ENCODE measurements at places on chromosomes 6 and 20.

DNA sequence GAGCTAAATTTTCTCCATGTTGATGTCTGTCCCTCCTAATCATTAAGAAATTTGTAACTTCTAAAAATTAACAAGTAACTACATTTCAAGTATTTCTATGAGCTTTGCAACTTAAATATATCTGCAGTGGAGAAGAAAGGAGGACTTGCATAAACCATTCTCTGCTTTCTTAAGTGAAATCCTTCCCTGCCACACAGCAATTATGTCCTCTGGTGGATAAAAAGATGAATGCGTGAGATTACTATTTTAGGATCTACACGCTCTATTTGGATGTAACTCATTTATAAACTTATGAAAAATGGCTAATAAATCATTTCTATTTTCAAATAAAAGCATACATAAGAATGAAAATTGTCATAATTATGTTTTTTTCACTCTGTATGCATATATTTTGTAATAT, 338.0 kb upstream of the PTCHD4 start:
- no peak for DNase-seq

DNA sequence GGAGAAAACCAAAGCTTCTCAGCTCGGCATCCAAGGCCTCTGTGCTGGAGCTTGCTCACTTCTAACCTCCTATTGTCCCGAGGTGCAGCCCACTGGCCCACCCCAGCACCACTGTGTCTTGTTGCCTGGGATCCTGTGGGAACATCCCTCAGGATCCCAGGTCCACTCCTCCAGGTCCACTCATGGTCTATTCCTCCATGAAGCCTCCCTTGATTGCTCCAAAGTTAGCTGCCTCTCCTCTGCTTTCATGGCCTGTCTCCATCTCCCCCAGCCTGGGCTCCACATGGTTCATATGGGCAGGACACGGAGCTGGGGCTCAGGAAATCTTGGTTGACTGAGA, 13.9 kb downstream of the SLA2 start:
- no peak for DNase-seq

GRCh38 chr20:10728873-10729670, 55.3 kb upstream of the JAG1 start:
- no peak for DNase-seq

DNA sequence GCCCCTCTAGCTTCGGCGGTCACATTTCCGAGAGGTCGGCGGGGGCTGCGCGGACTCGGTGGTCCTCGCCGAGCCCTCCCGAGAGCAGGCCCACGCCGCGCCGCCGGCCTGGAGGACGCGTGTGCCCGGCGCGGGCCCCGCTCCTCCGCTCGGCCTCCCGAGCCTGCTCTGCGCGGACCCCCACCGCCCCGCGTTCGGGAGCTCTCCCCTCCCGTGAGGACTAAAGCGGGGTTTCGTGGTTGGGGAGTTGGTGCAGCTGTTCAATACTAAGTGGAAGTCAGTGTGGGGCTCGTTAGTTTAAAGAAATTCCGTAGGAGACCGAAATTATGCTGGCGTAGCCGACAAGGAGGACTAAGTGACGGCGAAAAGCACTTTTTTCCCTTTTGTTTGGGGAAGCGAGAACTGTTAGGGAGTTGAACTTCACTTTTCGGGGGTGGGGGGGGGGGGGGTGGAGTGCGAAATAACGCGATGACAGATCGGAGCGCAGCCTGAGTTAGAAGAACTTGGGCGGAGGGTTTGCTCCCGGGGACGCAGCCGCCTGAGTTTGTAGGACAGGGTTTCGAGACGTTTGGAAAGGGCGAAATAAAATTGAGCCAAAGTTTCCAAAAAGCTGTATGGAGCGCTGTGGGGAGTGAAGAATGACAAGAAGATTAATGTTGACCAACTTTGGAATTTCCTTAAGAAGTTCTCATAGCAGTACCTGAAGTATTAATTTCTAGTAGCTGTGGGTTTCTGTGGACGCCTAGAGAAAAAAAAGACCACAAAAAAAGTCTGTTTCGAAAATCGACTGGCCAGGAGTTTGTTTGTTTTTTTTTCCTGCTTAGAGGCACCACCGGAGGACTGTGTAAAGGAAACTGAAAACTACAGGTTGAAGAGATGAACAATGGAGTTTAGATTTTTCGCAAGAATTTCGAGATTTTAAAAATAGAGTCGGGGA, 1.4 kb downstream of the QKI start:
- peak; percentile 26 for DNase-seq

GRCh38 chr20:16337707-16338106, 235.5 kb downstream of the KIF16B start:
- DNase-seq, result no peak

DNA sequence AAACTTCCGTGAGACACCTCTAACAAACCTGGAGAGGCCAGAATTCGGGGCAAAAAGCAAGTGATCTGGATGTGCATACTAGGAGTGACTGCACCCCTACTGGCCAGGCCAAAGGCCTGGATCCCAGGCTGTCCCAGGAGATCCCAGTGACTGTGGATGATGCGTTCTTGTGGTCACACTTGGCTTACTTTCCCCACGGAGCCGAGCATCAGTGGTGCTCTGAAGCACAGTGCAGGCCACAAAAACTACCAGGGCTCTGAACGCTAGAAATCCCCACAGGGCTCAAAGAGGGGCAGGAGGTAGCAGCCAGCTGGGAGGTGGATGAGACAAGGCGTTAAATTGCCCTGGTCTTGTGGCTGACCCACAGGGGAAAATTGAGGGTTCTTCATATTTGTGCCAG, 7.1 kb downstream of the TRIM26 start:
- DNase-seq, result peak; percentile 57

GRCh38 chr6:99521633-99522151, 6.5 kb upstream of the USP45 start:
- DNase-seq, result peak; percentile 19

DNA sequence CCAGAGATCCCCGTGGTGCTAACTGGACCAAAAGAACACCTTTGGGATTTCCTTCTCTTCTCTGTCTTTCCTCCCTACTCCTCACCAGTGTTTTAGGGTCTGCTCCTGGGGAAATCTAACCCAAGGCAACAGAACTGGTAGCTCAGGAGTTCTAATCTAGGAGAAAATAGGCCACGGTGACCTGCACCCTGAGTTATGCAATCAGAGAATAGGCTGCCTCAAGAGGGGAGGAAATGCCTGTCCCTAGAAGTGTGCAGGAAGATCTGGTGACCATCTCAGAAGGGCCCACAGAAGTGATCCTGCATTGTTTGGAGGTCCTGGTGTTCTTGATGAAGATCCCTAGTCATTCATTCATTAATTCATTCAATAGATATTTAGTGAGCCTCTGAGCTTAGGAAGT, 3.4 kb downstream of the ETV7 start:
- no peak for DNase-seq

GRCh38 chr6:16319813-16320532, 81.6 kb downstream of the GMPR start:
- DNase-seq, result peak; percentile 83

- DNase-seq, result no peak
These were observed 32.5 kb downstream of the TMEM242 start for GRCh38 chr6:157290797-157291196.

DNA sequence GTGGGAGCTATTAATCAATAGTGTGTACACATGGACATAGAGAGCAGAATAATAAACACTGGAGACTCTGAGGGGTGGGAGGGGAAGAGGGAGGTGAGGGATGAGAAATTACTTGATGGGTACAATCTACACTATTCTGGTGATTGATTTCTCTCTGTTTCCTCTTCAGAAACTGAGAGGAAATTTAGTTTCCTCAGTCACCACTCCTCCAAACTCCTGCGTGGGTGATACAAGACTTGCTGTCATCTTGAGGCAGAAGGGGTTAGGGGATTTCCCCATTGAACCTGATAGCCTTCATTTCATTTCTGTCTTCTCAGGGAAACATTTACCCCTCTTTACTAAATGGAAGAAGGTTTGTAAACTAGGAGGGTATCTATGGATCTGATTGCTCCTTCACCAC, 84.3 kb upstream of the ESR1 start:
- no peak for DNase-seq

GRCh38 chr20:46128310-46129151, 10.4 kb downstream of the CD40 start:
- DNase-seq, result no peak

DNA sequence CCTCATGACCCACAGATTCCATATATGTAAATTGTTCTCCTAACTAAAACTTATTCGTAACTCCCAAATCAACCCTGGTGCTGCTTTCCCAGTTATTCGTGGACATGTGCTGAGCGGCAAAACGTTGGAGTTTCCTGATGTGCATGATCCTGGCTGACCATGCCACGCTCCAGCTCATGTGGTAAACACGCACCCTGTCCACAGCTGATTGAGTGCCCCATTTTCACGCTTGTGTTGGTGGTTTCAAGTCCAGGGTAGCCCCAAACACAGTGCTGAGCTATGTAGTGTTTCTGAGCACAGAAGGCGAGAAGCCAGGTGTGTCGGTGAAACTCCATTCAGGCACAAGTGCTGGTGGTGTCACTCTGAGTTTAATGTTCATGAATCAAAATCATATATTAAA, 19.1 kb upstream of the FOXC1 start:
- DNase-seq, result no peak

DNA sequence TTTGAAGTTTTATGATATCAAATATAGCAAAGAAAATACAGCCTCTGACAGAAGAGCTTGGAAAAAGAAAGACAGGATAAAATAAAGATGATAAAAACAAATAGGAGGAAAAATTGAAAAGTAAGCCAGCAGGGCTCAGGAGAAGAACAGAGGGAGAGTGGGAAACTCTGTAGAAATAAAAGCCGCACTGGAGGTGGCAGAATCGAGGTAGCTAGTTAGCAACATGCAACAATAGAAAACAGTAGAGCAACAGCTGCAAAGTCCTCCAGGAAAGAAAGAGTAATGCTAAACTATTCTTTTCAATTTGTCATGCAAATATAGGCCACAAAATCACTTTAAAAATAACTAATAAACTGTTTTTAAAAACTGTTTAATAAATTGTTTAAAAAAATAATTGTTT, 28.8 kb downstream of the HBS1L start:
- DNase-seq, result no peak

GRCh38 chr6:90000864-90001731, 106.8 kb downstream of the GJA10 start:
- DNase-seq, result no peak

- no peak for DNase-seq
These were observed 90.7 kb downstream of the COL21A1 start for GRCh38 chr6:56156643-56157042.

DNA sequence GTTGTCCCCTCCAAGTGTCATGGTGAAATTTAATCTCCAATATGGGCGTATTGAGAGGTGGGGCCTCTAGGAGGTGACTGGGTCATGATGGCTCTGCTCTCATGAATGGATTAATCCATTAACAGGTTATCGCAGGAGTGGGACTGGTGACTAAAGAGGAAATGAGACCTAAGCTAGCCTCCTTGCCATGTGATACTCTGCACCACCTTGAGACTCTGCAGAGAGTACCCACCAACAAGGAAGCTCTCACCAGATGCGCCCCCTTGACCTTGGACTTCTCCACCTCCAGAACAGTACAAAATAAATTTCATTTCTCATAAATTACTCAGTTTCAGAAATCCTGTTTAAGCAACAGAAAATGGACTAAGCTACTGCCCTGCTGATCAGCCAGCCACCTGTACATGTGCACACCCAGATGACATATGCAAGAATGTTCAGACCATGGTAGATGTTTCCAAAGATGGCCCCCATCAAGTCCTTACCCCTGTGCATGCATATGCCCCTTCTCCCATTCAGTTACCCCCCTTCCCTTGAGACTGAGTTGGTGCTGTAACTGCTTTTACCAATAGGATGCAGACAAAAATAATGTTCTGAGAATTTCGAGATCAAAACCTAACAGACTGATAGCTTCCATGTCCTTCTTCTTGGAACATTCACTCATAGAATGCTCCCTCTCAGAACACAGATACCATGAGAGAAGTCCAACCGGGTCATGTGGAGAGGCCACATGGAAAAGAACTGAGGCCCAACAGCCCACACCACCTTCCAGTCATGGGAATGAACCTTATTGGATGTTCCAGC, 28.4 kb downstream of the MAP3K5 start:
- no peak for DNase-seq

GRCh38 chr6:37804586-37804985, 14.9 kb upstream of the ZFAND3 start:
- no peak for DNase-seq

GRCh38 chr20:34817801-34818200, 7.7 kb downstream of the NCOA6 start:
- no peak for DNase-seq

GRCh38 chr6:133160536-133160935, 80.6 kb upstream of the EYA4 start:
- DNase-seq, result no peak

GRCh38 chr6:36615018-36615761, 21.0 kb downstream of the SRSF3 start:
- DNase-seq, result peak; percentile 28

GRCh38 chr6:93784794-93785693, 365.7 kb upstream of the EPHA7 start:
- DNase-seq, result peak; percentile 73

- DNase-seq, result no peak
These were observed 30.6 kb downstream of the THBS2 start for GRCh38 chr6:169223006-169223405.
